ENCODE measurements at places on chromosomes 12 and 14.

GRCh38 chr12:96486751-96487613 lies 2.4 kb upstream of the CFAP54 start:
- peak; percentile 68 for DNase-seq

GRCh38 chr12:72219937-72220336 lies 52.2 kb upstream of the TRHDE start:
- DNase-seq = peak; percentile 6

DNA sequence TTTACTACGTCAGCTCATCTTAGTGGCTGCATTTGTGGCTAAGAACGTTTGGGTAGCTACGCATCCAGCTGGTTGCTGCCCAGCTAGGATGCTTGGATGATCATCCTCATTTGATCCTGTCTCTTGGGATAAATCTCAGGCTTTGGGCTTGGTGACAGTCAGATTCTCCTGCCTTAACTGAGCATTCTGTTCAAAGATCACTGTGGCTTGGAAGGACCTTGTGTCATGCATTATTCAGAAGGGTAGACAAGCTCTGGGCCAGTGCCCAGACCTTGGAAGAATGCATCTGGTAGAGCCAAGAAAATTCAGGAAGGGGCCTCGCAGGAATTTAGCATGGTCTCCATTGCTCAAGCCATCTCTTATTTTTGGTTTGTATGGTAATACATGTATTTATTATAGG lies 188.4 kb downstream of the NRXN3 start:
- DNase-seq = no peak

DNA sequence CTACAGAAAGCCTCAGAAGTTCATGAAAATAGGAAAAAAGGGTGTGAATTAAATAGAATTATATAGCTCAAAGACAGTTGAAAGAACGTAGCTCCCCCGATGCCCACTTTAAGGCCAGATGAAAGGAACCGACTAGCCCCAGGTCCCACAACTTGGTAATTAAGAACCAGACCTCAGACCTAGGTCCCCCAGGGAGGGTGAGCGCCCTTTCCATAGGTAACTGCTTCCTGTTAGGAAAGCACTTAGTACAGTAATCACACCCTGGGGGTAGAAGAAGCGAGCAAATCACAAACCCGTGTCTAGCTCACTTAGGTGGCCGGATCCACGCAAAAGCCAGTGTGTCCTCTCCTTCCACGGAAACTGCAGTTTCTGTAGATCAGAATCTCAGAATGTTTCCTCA lies 77.1 kb downstream of the PLXNC1 start:
- DNase-seq = no peak

DNA sequence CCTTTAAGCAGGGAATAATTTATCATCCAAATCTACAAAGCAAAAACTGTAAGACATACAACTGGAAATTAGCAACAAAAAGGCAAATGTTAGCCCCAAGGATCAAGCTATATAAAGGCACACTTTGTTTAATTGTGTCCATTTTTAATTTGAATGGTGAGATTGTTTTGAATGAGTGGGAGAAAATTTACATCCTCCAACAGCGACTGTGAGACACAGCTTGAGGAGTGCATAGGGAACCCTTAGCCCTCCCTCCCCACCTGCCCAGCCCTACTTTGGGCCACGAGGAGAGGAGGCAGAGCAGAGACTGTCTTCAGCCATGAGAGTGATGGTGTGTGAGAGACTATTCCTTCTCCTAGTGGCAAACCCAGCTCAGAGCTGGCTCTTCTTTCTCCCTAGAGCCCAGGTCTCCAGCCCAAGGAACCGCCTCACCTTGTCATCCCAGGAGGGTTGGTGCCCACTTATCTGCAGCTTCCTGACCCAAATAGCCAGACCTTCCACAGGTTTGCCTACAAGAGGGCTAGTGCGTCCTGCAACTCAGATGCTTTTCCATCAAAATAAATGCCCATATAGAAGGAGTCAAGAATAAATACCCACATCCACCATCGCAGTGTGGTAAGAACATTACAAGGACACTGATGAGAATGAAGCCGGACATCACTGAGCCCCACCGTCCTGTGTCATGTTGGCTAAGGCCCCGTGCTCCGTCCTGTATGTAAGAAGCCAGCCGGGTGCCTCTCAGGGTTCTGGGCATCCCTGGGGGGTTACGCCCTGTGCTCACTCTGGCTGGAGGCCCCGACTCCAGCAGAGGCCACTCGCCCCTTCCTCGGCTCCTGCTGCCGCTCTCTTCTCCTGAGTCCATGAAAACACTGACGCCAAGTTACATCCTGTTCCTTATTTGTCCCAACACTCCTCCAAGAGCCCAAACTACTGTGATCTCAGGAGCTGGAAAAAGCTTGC lies 36.4 kb upstream of the C14orf180 start:
- DNase-seq = no peak

DNA sequence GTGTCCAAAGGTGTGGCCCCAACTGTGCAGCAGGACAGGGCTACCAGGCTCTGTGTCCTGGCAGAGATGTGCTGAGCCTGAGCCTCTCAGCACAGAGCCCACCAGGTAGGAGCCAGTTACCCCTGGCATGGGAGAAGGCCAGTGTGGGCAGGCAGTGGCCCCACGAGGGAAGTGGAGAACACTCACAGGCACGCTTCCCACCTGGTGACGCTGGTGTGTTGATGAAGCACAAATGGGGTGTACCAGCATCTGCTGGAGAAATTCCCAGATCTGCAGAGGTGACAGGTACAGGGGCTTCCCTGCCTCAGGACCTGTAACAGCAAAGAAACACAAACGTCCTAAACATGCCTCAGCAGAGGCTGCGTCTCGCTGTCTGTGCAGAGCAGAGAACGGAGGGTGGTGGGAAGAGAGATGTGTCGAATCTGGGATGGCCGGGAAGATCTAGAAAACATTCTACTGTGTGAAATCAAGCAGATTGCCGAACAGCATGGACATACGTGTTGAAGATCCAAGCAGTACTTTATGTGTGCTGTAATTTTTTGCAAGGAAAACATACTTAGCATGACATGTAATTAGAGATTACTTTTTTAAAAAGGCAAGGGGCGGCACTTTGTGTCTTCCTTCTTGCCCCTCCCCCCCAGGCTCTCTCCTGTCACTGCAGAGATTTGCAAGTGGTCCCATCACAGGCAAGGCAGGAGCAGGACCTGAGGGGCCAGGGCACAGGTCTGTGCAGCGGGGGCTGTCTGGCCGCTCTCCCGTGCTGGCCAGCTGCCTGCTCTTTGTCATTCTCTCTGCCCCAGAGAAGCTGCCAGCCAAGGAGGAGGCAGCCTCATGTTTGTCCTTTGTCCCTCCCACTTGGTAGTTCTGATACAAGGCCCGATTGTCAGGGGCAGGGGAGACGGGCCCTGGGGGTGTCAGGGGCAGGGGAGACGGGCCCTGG lies 17.3 kb downstream of the HIP1R start:
- DNase-seq = no peak

GRCh38 chr14:94795372-94795771 lies 25.5 kb upstream of the GSC start:
- no peak for DNase-seq
